ENCODE measurements at places on chromosomes 7 and 10.

GRCh38 chr7:94250987-94251386, 143.7 kb upstream of the COL1A2 start:
- no peak for DNase-seq

DNA sequence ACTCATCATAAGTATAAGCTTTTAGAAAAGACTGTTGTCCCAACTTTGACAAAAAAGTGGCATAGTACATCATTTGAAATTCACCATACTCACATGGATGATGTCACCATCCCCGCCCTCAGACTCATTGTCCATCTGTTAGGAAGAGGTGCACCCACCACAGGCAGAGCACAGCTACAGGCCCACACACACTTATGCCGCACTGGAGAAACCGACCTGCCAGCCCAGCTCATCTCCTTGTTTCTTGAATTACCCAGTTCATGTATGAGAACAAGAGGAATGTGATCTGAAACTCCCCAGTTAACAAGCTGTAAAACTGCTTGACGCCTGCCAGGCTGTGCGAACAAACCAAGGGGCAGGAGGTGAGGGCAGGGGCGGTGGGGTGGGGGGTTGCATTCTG, 312.0 kb downstream of the DPP6 start:
- DNase-seq = no peak

DNA sequence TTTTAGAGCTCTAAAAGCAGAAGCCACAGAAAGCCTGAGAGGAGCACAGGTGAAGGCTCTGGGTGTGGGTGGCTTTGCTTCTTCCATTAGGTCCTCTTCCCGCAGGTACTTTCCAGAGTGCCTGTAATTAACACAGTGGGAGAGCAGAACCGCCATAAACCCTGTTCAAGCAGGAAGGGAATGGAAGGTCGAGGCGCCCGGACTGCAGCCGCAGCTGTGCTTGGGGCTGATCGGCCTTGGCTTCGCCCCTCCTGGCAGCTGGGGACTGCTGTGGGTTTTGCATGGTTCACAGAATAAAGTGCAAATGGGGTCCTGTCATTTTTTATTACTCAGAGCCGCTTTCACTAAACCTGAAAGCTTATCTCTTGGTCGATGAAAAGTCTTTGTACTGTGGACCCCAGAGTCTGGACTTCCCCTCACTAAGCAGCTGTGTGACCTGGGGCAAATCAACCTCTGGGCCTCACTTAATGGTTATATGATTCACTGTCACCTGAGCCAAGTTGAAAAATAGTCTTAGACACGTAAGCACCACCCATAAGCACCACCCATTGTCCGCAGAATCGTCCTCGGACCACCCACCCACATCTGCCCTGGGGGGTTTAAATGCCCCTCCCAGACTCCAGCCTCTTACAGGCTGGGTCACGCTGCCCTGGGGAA, 100.9 kb downstream of the XRCC2 start:
- no peak for DNase-seq

GRCh38 chr7:51123322-51124019, 193.1 kb downstream of the COBL start:
- DNase-seq = no peak

DNA sequence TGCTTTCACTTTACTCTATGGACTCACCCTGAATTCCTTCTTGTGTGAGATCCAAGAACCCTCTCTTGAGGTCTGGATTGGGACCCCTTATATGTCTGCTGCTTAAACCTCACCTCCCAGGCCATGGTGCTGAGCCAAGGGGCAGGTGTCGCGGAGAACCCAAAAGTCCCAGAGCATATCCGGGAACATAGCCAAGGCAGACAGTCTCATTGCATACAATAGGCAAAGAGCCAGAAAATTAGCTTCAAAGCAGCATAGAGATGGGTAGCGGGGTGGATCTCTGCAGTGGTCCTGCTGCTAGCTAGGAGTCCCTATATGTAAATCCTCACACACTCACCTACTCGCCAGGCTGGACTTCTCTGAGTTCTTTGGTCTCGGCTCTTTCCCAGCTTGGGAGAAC, 5.5 kb downstream of the CCL24 start:
- no peak for DNase-seq

DNA sequence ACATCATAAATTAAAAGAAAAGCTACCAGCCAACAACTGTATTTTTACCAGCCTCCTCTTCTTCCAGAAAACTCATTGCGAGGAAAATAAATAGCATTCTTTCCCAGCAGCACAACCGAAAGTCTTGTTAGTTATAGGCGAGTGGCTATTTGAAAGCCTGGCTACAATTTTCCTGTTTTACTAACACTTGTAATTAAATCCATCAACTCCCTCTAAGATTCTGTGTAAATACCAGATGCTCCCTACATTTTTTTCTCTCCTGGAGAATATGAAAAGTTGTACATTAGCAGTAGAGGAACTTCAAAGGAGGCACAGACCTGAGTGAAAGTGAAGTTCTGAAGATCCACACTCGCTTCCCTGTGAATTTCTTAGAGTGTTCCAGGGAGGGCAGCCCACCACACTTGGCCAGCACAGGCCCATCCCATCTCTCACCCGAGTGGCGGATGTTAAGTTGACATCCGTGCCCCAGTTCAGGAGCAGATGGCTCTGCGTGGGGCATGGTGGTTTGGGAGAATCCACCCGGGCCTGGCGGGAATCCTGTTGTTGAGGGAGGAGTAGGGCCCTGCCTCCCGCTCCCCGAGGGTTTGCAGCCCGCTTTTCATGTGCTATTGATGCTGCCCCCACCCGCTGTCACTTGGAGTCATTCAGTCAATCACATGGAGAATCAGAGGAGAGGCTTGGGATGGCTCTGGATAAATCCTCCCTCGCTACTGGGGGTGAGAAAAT, 451.0 kb upstream of the GALNT17 start:
- DNase-seq = no peak

GRCh38 chr10:99661377-99661763, 2.1 kb downstream of the ENTPD7 start:
- DNase-seq = no peak

GRCh38 chr7:77839919-77840318, 41.3 kb downstream of the PHTF2 start:
- DNase-seq = no peak

GRCh38 chr10:119401671-119402395, 140.7 kb downstream of the RGS10 start:
- DNase-seq = peak; percentile 63

DNA sequence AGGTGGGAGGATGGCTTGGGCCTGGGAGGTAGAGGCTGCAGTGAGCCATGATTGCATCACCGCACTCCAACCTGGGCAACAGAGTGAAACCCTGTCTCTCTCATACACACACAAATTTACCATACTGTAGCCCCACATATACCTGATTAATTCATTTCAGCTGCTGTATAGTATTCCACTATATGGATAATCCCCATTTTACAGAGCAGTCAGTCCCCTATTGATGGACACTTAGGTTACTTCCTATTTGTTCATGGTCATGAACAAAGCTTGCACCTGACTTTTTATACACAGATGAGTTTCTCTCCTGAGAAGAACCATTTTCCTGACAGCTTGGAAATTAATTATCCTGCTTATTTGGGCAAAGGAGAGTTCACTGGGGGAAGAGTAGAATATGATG, 59.2 kb downstream of the EMX2 start:
- no peak for DNase-seq

- DNase-seq = no peak
These were observed 84.3 kb upstream of the INSIG1 start for GRCh38 chr7:155213385-155213784.

DNA sequence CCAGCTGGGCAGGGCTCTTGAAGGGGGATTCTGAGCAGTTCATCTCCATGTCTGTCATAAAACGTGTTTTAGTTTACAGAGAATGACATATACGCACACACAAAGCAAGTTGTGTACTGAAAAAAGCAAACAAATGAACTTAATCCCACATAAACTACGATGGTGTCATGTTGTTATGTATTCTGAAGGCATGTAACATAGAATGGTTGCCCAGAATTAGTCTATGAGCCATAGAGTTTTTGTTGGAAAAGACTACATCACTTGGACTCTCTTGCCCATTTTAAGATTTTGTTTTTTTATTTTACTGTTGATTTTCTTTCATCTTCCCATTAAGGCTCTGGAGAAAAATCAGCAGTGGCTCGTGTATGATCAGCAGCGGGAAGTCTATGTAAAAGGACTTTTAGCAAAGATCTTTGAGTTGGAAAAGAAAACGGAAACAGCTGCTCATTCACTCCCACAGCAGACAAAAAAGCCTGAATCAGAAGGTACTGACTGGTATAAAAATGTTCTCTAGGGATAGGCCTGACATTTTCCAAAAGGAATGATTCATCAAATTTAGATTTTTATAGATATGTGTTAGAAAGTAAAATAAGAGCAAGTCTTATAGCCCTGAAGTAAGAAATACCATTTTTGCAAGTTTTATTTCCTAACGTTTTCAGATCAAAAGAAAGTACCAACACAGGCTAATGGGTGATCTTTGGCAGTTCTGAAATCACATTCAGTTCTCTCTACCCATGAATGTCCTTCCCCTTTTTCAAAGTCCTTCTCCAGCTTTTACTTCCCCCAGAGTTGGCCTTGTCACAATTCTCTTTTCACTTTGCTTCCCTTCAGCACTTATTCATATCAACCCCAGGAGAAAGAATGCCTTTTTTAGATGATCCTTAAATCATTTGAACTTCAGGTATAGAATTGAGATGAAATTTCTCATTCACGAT, 18.9 kb downstream of the CEP55 start:
- no peak for DNase-seq
